ENCODE measurements at places on chromosomes 5 and 9.

- no peak for DNase-seq
Measured at GRCh38 chr5:84239494-84239893, 145.2 kb downstream of the EDIL3 start.

DNA sequence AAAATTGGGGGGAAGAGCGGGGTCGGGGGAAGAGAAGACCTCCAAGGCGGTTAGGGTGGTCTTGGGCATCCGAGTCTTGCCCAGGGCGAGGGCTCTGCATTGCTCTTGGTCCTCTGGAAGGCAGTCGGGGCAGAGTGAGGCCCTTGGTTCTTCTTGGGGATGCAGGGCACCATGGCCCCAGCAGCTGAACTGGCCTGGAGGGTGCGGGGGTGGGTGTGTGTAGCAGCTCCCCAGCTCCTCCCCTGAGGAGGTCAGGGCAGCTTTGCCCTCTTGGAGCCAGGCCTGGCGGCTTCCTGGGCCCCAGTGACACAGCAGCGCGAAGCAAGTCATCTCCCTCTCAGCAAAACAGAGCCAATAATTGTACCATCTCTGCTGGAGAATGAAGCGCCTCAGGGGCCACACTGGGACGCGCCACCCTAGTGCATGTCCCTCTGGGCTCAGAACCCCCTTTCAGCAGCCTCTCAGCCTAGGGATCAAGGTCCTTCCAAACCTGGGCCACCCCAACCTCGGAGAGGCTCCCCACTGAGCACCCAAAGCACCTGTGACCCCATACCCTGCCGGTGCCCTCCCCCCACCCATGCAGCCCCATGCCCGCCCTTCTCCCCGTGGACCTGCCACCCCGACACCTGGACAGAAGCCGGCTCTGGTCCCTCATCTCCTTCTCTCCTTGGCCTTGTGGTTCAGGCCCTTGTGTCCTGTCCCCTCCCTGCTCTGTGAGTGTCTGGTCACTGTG, 10.4 kb upstream of the RXRA start:
- DNase-seq: no peak

DNA sequence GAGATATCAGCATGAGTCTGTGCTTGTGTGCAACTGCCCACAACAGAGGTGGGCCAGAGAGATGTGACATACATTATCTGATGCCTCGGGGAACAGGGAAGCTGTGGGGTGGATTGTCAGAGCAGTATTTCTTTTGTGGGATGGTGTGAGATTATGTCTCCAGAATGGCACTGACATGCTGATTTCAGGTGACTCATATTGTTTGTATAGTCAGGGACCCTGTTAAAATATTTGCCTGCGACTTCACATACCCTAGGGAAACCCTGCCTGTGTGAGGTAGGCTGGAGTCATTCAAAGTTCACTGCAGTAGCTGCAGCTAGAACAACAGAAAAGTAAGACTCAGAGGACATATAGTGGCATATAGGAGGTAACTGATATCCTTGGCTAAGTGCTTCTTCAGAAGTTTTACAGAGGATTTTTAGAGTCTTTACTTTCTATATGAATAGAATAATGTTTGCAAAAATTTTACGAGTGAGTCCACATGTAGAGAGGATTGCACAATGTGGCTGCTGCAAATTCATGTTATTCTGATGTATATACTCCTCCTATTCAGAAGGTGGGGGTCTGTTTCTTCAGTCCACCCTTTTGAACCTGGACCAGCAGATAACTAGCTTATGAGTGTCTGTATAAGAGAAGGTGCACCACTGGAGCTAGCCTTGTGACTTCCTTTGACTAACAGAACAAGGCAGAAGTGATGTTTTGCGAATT, 89.3 kb downstream of the MACIR start:
- DNase-seq: no peak

- DNase-seq: no peak
Measured at GRCh38 chr5:119276978-119277377, 78.8 kb upstream of the TNFAIP8 start.

DNA sequence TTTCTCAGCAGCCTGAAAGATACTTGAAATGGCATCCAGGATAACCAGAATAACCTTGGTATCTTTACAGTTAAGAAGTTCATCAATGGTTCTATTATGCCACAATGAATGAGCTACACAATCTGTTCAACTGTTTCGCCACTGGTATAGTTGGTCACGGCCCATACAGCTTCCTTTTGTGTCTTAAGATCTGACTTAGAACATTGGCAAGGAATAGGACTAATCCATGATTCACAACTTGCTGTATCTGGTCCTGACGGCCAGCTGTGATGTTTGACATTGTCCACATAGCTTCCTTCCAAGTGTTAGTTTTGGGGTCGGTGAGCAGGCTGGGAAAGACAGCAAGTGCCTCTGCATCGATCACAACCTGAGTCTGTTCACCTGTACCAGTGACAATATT, 113.3 kb upstream of the RAD23B start:
- DNase-seq: no peak

DNA sequence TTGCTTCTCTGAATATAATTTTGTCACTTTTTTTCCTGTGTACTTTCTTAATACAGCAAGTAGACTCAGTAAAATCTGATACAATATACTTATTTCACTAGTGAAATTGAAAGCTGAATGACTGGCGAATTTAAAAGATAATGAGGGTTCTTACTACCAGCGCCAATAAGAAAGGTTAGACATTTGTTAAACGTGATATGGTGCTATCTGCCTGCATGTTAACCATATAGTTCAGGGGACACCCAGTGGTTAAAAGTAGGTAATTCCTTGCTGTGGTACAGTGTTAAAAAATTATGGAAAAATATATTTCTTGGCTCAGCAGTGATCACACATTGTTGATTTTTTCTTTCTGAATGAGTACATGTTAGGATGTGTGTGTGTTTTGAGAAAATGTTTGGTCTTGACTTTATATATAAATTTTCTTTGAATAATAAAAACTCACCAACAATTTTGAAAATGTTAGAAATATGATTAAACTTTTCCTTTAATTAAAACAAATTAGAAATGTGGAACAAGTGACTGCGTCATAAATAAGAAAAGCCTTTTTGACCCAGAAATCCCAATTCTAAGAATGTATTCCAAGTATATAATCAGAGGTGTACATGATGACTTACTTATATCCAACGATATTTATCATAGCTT, 25.8 kb downstream of the CAST start:
- DNase-seq: no peak

DNA sequence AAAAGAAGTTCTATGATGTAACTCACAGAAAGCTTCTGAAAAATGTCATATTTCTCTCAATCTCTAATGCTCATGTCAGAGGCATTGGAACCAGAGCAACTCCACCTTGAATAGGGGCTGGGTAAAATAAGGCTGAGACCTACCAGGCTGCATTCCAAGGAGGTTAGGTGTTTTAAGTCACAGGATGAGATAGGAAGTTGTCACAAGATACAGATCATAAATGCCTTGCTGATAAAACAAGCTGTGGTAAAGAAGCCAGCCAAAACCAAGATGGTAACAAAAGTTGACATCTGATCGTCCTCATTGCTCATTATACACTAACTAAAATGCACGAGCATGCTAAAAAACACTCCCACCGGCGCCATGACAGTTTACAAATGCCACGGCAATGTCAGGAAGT, 411.1 kb upstream of the GRIA1 start:
- DNase-seq: no peak

GRCh38 chr5:53784596-53784995, 224.2 kb downstream of the NDUFS4 start:
- DNase-seq: no peak

Data from GDM1 (cell line).